ENCODE measurements at places on chromosomes 2 and 18. TPM values are rescaled to one million over a fixed set of nuclear protein-coding genes. Genes with fewer than 3 reads are reported as not detected.

- no peak for DNase-seq
Measured at GRCh38 chr2:25306777-25307368, 34.9 kb downstream of the DNMT3A start.

DNA sequence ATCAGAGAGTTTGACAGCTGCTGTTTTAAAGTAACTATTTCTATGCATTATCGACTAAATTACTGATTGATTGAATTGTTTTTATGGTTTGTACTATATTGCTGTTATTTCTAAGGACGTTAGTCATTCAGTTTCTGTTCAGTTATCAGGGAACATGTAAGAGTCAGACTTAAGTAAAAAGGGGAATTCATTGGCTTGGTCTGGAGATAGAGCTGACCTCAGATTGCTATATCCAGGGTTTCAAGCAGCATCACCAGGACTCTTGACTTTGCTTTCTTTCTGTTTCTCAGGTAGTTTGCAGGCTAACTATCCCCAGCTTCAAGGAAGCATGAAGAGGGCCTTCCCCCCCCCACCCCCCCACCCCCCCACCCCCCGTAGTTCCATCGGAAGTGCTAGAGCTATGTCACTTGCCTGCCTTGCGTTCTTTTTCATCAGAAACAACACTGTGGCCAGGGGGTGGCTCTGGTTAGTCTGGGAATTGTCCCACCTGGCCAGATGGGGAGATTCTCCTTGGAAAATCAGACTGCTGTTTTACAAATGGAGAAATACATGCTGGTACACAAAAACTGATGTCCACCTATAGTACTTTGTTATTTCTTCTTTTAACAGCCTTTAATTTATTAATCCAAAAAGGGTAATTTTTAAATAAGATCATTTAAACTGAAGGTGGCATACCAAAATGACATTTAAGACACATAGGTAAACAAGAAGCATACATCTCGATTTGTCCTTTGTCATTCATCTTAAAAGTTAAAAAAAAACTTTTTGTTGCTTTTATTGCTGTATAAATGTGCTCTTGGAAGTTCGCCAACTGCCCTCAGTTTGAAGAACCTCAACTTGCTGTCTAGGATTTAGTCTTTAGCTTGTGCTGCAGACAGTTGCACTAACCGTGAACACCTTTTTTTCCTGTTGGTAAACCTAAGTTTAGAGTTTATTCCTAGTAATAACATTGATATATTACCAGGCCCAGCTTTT is 9.4 kb downstream of the SMAD4 start:
- DNase-seq: no peak

GRCh38 chr2:189937691-189938090 is 124.8 kb downstream of the MSTN start:
- DNase-seq: no peak

DNA sequence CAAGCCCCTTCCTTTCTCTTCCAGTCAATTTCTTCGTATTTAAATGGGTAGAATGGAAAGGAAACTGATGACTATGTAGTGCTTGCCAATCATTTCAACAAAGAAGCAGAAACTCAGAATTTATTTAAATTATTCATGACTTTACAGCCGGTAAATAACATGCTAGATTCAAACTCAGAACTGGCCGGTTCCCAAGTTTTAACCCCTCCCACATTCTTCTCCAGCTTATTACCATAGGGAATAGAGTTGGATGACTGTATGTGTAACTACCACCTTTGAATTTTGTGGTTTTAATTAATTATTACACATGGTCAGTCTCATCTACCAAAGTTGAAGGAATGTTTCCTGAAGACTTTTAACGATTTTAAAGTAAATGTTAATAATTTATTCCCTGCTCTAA is 819.3 kb upstream of the LRATD1 start:
- no peak for DNase-seq

GRCh38 chr2:63743982-63744966 is 97.4 kb upstream of the UGP2 start:
- DNase-seq: no peak

Gene OBSL1
- 31.8 TPM for polyA plus RNA-seq

Gene ADRA2B
- polyA plus RNA-seq: 0.07 TPM

Gene MERTK
- polyA plus RNA-seq: 1.0 TPM
